ENCODE measurements at places on chromosomes 1 and 21.

DNA sequence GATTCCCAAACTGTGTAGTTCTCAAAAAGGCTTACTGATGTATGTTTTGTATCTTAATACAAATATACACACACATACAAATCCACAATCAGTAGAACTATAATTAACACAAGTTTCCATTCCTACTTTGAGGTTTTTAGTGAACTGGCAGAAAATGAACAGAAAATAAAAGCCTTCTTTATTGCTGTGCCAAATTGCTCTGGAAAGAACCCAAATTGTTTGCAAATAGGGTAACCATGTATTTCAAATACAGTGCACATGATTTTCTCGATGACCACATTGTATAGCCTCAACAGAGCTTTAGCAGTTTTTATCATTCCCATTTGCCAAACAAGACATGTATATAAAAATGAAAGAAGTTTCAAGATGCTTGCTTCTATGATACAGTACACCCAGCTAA, 173.3 kb downstream of the COL24A1 start:
- no peak for DNase-seq

GRCh38 chr1:26706315-26706714, 10.5 kb downstream of the ARID1A start:
- no peak for DNase-seq

DNA sequence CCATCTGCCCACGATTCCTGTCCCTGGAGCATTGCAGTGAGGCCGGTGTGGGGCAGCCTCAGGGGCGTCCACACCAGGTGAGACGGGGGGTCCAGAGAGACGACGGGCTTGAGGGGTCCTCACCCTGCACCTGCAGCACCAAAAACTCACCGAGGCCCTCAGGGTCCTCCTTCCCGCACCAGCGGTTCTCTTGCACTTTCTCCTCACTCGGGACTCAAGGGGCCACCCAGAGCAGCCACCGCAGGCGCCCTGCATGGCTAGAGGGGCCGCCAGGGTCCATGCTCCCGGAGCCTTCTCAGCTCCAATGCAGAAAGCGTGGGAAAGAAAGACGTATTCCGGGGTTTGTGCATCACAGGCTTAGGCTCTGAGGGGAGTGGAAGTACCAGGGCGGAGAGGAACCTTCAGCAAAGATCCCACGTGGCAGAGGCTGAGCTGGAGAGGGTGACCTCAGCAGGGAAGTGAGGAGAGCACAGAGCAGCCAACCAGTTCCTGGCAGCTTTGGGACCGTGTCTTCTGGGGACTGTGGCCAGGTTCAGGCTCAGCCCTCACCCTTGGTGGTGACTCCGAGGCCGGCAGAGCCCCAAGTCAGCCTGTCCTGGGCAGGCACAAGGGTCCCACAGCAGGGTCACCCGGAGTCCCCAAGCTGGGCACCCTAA, 19.5 kb upstream of the COL6A2 start:
- DNase-seq = no peak

DNA sequence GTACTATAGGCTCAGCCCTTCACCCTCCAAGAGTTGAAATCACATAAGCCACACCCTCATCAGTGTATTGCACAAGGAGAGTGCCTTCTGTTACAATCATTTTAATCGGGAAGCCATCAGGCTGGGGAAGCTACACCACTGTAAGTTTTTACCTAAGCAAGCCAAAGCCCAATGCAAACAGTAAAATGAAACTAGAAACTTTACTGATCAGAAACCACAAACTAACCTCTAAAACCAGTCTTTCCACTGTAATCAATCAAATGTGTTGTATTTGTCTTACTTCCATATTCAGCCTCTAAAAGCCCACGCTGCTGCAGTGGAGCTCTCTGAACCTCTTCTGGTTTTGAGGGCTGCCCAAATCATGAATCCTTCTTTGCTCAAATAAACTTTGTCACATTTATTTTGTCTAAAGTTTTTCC, 26.2 kb downstream of the CAPN8 start:
- peak; percentile 8 for DNase-seq

GRCh38 chr21:18369115-18369514, 34.5 kb downstream of the TMPRSS15 start:
- DNase-seq = peak; percentile 24

GRCh38 chr1:34590211-34590623, 164.6 kb upstream of the GJB5 start:
- no peak for DNase-seq

DNA sequence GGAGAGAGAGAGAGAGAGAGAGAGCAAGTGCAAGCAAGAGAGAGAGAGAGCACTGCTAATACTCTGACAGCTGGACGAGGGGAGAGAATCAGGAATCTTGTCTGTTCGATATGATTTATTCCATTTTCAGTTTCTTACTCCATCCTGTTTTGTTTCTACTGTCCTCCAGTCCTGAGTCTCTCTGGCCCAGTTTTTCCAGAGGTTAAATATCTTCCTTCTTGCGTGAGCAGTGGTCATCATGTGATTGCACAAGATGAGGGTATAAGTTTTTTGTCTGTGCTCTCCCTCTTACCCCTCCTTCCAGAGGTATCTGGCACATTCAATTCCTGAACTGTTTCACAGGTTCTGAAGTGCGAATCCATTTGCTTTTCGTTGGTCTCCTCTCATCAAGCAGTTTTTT, 16.8 kb downstream of the UBE2U start:
- no peak for DNase-seq

- DNase-seq = no peak
Observed at GRCh38 chr1:223297800-223298199, 66.2 kb downstream of the SUSD4 start.

GRCh38 chr21:45208627-45208951, 79.1 kb downstream of the POFUT2 start:
- no peak for DNase-seq

DNA sequence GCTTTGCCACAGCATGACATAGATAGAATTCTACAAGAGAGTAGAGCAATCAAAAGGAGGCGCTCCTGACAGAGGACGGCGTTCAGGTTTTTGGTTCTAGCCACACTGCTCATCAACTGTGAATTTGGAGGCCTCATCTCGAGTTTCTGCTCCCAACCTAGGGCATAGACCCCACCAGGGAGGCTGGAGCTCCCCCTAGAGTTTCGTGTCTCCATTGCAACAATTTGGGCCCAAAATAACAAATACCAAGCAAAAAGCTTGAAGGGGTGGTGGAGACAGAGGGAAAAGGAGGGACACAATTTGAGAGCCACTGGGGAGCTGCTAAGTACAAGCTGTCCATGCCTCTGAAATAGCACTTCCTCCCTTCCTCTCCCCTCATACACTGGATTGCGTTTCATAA, 297.0 kb downstream of the GPATCH2 start:
- peak; percentile 41 for DNase-seq

DNA sequence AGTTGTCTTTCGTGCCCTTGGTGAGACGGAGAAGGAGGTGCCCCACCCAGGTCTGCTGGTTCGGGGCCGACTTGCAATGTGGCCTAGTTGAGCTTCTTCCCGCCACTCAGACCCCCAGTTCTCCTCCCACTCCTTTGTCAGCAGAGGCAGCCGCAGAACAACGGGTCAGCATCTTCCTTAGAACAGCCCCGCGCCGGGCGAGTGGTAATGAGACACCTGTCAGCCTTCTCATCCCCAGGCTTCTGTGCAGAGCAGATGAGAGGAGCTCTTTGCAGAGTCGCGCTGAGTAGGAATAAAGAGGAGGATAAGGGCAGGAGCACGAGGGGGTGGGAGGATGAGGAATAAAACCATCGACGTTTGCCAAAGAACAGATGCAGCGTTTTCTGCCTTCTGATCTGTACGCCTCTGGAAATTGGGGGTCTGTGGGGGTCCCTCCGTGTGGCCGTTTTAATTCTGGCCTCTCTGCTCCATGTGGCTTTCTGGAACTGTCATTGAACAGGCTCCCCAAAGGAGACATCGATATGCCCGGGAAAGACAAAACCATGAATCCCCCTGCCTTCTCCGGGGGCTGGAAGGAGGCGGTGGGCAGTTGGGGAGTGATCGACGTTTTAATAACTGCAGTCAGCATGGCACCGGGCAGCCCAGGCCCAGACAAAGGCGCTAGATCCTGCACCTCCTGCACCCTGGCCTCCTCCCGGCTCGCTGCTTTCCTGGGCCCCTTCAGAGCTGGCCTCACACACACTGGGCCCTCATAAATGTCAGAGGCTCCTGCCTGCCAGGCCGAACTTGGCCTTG, 27.5 kb upstream of the IGSF21 start:
- no peak for DNase-seq

Measured in KBM-7 (cell line).